Left ventricle myocardium inferior (tissue), 1 donor: ENCODE measurements at places on chromosomes 6 and 20. TPM values are rescaled to one million over a fixed set of nuclear protein-coding genes. Genes with fewer than 3 reads are reported as not detected.

GRCh38 chr6:157221049-157221816 lies 102.1 kb downstream of the TMEM242 start:
- peaks cover 18% of the 10 kb centered on the region for H3K4me1 ChIP-seq
- peak; percentile 84 for DNase-seq
- no peak overlapping the region for H3K27ac ChIP-seq
- peak overlapping the region; percentile 59 for H3K4me3 ChIP-seq

DNA sequence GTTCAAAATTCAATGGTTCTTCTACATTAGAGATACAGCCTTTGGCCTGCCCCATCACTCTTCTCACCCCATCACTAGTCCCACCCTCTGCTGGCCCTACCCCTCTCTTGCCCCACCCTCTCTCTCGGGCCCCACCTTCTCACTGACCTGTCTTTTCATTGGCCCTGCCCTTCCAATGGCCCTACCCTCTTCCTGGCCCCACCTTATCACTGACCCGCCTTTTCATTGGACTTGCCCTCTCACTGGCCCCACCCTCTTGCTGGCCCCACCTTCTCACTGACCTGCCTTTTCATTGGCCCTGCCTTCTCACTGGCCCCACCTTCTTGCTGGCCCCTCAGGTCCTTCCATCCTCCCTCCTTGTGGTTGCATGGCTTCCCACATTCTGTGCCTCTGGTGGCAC lies 107.2 kb upstream of the PLEKHG1 start:
- H3K4me1 ChIP-seq, result peaks cover 19% of the 10 kb centered on the region
- no peak overlapping the region for H3K27ac ChIP-seq
- no peak overlapping the region for H3K4me3 ChIP-seq
- H3K27me3 ChIP-seq, result no peaks in the 10 kb centered on the region
- DNase-seq, result no peak

DNA sequence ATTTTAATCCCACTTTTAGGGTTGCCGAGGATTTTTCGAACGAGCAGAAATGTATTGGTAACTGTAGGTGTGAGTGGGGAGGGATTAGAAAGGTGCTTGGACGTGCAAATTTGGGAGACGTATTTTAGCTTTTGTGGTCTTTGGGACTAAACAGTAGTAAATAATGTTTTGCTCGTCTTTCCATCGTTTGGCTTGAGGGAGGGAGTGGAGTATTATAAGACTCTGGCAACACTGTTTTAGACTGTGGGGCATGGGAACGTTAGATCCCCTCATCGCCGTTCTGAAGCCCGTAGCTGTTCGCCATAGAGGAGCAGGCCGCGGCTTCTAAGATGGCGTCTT lies 2.8 kb downstream of the BRD2 start:
- peak overlapping the region; percentile 100 for H3K27ac ChIP-seq
- peak overlapping the region; percentile 100 for H3K4me3 ChIP-seq
- H3K36me3 ChIP-seq, result peaks cover 42% of the 10 kb centered on the region
- H3K27me3 ChIP-seq, result no peaks in the 10 kb centered on the region

DNA sequence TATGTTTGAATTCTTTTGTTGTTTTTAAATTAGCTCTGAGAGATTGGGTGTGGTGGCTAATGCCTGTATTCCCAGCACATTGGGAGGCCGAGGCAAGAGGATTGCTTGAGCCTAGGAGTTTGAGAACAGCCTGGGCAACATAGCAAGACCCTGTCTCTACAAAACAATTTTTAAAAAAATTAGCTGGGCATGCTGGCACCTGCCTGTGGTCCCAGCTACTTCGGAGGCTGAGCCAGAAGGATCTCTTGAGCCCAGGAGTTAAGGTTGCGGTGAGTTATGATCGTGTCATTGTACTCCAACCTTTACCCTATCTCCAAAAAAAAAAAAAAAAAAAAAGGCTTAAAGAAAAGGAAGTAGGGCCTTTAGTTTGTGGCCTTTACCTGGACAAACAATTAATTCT lies 22.9 kb downstream of the DHX35 start:
- H3K4me3 ChIP-seq, result no peak overlapping the region
- H3K27me3 ChIP-seq, result no peaks in the 10 kb centered on the region
- DNase-seq, result no peak
- peaks cover 15% of the 10 kb centered on the region for H3K36me3 ChIP-seq

DNA sequence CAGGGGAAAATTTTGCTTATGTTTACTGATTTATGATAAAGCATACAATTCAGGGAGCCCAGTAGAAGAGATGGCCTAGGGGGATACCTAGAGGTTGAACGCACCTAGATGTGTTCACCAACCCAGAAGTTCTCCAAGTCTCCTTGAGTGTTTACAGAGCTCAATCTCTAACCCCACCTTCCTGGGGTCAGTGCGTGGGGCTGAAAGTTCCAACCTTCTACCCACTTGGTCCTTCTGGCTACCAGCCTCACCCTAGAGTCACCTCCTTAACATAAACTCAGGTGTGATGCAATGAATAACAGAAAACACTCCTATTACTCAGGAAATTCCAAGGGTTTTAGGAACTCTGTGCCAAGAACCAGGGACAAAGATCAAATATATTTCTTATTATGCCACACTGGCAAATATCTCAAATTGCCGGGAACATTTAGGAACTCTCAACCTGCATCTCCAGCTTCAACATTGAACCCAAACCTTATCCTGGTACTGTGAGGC lies 26.4 kb downstream of the AFG1L start:
- DNase-seq, result no peak
- no peak overlapping the region for H3K4me3 ChIP-seq
- peaks cover 27% of the 10 kb centered on the region for H3K36me3 ChIP-seq
- peaks cover 24% of the 10 kb centered on the region for H3K4me1 ChIP-seq
- H3K27me3 ChIP-seq, result no peaks in the 10 kb centered on the region

GRCh38 chr6:34664256-34664971 lies 32.2 kb downstream of the ILRUN start:
- DNase-seq, result no peak
- no peak overlapping the region for H3K4me3 ChIP-seq
- H3K36me3 ChIP-seq, result no peaks in the 10 kb centered on the region
- H3K4me1 ChIP-seq, result peaks cover 60% of the 10 kb centered on the region

DNA sequence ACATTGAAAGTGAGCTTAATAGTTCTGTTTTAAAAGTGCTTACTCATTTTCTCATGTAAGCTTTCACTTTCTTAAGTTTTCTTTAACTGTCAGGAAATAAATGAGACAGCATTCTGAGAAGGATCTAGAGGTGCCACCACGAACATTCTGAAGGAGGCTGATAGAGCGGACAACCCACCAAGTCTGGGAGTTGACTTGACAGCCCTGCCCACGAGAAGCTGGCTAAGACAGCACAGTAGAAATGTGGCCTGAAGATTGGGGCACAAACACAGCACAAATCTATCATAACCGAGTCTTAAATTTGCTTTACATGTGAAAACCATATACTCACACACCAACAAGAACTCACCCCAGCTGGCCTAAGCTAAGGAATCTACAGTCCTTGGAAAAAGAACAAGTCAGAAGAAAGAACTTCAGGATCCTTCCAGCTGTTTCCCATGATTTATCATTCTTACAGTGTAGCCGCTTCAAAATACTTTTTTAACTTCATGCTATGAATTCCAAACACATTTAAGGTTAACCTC lies 144.2 kb upstream of the TNFAIP3 start:
- no peaks in the 10 kb centered on the region for H3K27me3 ChIP-seq
- DNase-seq, result no peak
- H3K36me3 ChIP-seq, result no peaks in the 10 kb centered on the region

GRCh38 chr6:43833223-43833995 lies 63.4 kb downstream of the VEGFA start:
- no peak overlapping the region for H3K27ac ChIP-seq
- H3K27me3 ChIP-seq, result peaks cover 4% of the 10 kb centered on the region
- H3K4me1 ChIP-seq, result peaks cover 7% of the 10 kb centered on the region
- H3K36me3 ChIP-seq, result no peaks in the 10 kb centered on the region

GRCh38 chr6:11653028-11653583 lies 115.6 kb downstream of the TMEM170B start:
- H3K27ac ChIP-seq, result peak overlapping the region; percentile 19
- H3K36me3 ChIP-seq, result no peaks in the 10 kb centered on the region
- H3K27me3 ChIP-seq, result no peaks in the 10 kb centered on the region
- H3K4me1 ChIP-seq, result peaks cover 58% of the 10 kb centered on the region
- H3K4me3 ChIP-seq, result no peak overlapping the region

DNA sequence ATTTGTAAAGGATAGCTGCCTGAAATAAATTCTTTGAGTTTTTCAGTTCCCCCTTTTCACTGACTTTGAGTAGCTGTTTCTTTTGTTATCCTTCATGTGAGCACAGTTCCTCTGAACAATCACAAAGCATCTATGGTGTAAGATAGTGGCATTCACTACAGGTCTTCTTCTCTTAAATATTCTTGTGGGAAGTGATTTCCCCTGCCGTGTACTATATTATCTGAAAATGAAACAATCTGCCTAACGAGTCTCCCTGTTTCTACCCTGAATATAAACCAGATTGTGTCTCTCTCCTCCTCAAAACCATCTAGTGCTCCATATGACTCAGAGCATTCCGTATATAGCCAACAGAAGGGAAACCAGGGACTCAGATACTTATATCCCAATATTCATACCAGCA lies 380.1 kb upstream of the SOX4 start:
- no peak for DNase-seq
- H3K27ac ChIP-seq, result no peak overlapping the region
- H3K4me3 ChIP-seq, result no peak overlapping the region
- no peaks in the 10 kb centered on the region for H3K27me3 ChIP-seq
- H3K4me1 ChIP-seq, result no peaks in the 10 kb centered on the region
- peaks cover 16% of the 10 kb centered on the region for H3K36me3 ChIP-seq

DNA sequence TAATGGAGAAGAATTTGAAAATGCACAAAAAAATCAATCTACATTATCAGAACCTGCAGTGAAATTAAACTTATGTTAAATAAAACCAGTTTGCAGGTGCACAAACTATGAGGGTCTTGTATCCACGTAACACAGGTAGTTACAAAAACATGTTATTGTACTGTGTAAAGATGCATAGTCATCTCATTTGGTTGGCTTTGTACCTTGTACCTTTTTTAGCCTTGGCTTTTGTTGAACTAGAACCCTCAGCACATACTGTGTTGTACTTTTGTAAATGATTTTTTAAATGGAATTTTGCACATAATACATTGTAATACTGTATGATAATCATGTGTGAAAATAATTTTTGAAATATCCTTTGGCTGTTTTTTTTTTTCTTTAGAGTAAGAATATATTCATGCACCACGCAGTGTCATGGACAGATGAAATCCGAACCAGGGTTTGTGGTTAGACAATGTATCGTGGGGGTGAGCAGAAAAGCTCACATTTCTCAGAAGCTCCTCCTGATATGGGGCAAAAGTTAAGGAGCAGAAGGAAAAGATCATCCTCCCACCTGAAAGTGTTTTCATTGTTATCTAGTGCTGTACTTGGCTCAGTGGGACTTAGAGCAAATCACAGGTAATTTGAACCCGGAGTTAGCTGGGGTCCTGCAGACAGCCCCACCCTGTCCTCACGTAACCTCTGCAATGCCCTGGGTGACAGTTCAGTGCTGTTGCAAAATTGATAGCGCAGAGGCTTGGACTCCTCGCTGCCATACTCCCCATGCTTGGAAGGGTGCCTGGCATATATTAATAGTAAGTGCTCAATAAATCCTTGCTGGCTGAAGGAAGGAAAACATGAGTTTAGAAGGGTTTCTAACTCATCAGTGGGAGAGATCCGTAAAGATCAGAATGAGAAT lies 14.8 kb upstream of the NAA20 start:
- no peaks in the 10 kb centered on the region for H3K27me3 ChIP-seq
- DNase-seq, result no peak
- peaks cover 69% of the 10 kb centered on the region for H3K4me1 ChIP-seq
- peak overlapping the region; percentile 86 for H3K27ac ChIP-seq

DNA sequence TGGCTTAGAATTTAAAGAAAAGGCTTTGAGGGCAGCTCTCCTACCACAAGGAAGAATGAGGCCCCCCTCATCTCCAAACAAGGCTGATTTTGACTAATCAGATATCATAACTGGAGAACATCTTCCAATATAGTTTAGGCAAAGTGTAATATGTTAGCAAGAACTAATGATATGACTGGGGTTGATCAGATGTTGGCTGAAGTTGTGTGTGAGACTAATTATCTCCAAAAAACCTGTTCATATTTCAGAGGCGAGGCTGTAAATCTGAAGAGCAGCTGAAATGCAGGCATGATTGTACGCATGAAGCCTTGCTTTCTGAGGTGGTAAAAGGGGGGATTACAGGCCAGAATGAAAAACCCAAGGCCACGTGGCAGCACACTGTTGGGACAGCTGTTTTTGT lies 16.0 kb upstream of the ZNF831 start:
- H3K36me3 ChIP-seq, result no peaks in the 10 kb centered on the region
- H3K27ac ChIP-seq, result peak overlapping the region; percentile 69
- H3K4me3 ChIP-seq, result no peak overlapping the region
- no peaks in the 10 kb centered on the region for H3K27me3 ChIP-seq
- peaks cover 46% of the 10 kb centered on the region for H3K4me1 ChIP-seq
- DNase-seq, result no peak

DNA sequence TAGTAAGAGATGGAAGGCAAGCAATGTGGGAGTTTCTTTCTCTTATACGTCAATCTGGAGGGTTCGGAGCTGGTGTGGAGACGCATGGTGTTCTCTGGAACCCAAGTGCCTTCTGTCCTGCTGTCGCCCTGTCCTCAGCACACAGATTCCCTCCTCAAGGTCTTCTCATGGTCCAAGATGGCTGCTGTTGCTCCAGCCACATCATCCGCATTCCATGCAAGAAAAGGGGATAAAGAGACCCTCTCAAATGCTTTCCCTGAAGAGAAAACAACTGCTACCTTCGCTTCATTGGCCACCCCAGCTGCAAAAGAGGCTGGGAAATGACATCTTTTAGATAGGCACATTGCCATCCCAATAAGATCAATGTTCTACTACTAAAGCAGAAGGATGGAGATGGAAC lies 151.2 kb downstream of the ANKRD60 start:
- peaks cover 38% of the 10 kb centered on the region for H3K27me3 ChIP-seq
- no peaks in the 10 kb centered on the region for H3K36me3 ChIP-seq
- peaks cover 22% of the 10 kb centered on the region for H3K4me1 ChIP-seq
- no peak overlapping the region for H3K4me3 ChIP-seq
- no peak for DNase-seq
- no peak overlapping the region for H3K27ac ChIP-seq

GRCh38 chr6:132498638-132499037 lies 14.3 kb downstream of the STX7 start:
- H3K4me1 ChIP-seq, result peaks cover 46% of the 10 kb centered on the region
- no peaks in the 10 kb centered on the region for H3K27me3 ChIP-seq
- peaks cover 51% of the 10 kb centered on the region for H3K36me3 ChIP-seq
- H3K27ac ChIP-seq, result no peak overlapping the region
- no peak for DNase-seq
- no peak overlapping the region for H3K4me3 ChIP-seq

DNA sequence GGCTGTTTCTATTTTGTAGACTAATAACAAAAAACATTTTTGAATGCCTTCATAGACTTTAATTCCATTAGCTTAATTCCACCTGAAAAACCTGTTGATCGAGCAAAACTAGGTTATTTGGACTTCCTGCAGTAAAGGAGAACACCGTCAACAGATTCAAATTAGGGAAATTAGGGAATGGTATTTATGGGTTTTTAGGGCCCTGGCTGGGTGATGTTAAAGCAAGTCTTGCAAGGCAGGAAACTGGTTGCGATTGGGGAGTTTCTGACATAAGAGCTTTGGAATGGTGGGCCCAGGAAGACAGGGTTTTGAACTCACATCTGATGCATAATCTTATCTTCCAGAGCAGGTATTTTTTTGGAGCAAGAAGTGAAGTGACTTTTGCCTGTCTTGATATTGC lies 40.1 kb upstream of the TFAP2C start:
- H3K36me3 ChIP-seq, result no peaks in the 10 kb centered on the region
- no peak overlapping the region for H3K4me3 ChIP-seq
- H3K27me3 ChIP-seq, result peaks cover 10% of the 10 kb centered on the region
- no peak for DNase-seq
- H3K4me1 ChIP-seq, result no peaks in the 10 kb centered on the region

Gene COL9A1
- 0.08 TPM for total RNA-seq

Gene IMPG1
- total RNA-seq, result not detected

Gene OPRL1
- total RNA-seq, result 0.52 TPM

Gene TPD52L1
- 64.0 TPM for total RNA-seq

Gene BCAS1
- total RNA-seq, result not detected
